Cerebellar nuclear complex (tissue), 1 donor: ENCODE measurements at places on chromosomes 3 and 15.

DNA sequence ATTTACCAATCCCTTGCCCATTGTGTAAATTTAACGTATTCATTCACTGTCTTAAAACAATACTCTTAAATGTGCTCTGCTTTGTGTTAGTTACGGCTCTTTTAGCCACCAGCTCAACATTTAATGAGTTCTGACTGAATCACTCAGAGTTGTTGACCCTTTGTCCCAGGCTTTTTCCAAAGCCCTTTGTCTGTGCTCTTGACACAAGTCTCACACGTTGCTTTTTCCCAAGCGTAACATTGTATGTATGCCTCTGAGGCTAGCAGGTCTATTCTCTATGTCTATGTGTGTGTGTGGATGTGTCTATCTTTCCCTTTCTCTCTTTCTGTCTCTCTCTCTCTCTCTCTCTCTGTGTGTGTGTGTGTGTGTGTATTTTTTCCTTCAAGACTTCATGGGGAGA, 435.4 kb upstream of the GOLIM4 start:
- DNase-seq: no peak

DNA sequence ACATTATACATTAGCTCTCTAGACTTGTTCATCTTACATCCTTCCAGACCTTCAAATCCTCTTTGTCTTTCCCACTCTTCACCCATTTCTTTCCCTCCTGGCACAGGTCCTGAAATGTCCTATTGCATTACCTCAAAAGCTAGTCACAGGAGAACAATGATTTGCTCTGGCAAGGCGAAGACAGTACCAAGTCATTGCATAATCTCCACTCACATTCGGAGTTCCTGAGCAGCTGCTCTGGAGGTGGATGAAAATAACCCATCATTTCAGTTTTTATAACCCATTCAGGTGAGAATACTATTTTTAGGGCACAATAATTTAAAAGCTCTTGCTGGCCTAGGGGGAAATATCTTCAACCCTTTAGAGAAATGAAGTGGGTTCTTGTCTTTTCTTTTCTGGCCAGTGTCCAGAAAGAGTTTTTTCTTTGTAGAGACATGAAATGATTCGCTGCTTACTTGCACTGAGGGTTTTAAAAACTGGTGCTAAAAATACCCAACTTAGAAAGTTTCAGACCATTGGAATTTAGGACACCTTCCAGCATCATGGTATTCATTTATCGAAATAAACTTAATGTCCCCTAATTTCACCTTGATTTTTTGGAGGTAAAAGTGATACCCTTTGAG, 23.4 kb upstream of the DYNC1LI1 start:
- DNase-seq: no peak

- DNase-seq: no peak
Measured at GRCh38 chr15:65245096-65245856, 34.0 kb upstream of the CILP start.

- no peak for DNase-seq
Measured at GRCh38 chr3:157336252-157337009, 100.2 kb upstream of the PTX3 start.

DNA sequence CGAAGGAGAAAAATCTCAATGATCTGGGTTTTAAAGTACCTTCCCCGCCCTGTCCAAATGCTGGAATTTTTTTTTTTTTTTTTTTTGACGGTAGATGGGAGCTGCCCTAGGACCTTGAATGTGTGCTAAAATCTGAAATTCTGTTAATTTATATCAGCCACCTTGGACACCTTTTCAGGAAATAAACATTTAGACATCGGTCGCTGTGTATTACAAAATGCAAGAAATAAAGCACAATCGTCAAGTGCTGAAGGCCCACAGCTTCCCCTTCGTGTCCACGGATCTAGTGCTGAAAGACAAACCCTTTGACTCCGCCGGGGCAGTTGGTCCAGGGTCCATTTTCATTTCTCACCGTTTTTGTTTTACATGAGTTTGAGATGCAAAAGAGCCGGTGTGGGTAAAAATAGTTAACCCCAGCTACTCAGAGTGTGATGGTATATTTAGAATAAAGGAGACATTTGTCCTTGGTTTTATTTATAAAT, 90.2 kb upstream of the CHD2 start:
- DNase-seq: no peak

DNA sequence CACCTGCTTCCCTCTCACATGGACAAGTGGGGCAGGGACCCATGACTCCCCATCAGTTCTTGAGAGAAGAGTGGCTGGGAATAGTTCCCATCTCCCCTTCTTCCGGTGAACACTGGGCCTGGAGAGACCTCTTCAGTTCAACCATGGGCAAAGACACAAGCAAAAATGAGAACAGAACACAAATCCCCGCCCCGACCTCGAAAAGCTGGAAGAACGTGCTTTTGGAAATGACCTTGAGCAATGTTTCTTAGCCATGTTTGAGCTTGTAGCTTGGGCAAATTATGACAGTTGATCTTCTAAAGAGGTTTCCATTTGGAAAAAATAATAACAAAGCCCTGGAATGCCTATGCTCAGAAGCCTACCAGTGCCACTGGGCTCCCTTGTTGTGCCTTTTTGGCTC, 59.0 kb downstream of the FAM174B start:
- no peak for DNase-seq

GRCh38 chr3:127761441-127761801, 60.9 kb downstream of the MGLL start:
- DNase-seq: no peak
